Type B pancreatic cell (in vitro differentiated cells): ENCODE measurements at places on chromosomes 4 and X. TPM values are rescaled to one million over a fixed set of nuclear protein-coding genes. Genes with fewer than 3 reads are reported as not detected.

H2AZ1 gene
- total RNA-seq = 207 and 386 TPM in 2 replicates

GRCh38 chr4:38659346-38659745, 4.7 kb upstream of the KLF3 start:
- DNase-seq = no peak

- no peak for DNase-seq
Observed at GRCh38 chr4:128308986-128309385, 21.4 kb upstream of the PGRMC2 start.

DNA sequence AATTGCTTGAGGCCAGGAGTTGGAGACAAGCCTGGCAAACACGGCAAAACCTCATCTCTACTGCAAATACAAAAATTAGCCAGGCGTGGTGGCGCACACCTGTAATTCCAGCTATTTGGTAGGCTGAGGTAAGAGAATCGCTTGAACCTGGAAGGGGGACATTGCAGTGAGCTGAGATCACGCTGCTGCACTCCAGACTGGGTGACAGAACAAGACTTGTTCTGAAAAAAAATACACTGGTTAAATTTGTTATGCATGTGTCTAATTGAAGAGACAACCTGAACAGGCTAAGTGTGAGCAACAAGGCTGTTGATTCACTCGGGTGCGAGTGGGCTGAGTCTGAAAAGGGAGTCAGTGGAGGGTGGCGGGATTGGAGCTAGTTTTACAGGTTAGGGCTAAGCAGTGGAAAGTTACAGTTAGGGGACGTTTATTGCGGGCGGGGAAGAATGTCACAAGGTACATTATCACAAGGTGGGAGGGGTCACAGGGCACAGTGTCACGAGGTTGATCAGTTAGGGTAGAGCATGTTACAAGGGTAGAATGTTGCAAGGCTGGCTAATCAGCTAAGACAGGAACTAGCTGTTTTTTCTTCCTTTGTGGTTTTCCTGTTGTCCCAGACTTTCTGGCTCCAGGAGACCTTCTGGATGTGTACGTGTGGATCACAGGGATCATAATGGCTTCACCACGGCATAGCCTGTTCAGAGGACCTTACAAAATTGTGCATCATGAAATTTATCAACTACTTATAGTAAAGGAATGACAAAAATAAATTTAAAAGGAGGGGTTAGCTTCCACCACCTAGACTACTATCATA, 115.8 kb downstream of the NAA11 start:
- DNase-seq = no peak

CXCL11 gene
- total RNA-seq = not detected in 2 replicates

- no peak for DNase-seq
Observed at GRCh38 chr4:44071959-44072955, 376.4 kb downstream of the KCTD8 start.

DNA sequence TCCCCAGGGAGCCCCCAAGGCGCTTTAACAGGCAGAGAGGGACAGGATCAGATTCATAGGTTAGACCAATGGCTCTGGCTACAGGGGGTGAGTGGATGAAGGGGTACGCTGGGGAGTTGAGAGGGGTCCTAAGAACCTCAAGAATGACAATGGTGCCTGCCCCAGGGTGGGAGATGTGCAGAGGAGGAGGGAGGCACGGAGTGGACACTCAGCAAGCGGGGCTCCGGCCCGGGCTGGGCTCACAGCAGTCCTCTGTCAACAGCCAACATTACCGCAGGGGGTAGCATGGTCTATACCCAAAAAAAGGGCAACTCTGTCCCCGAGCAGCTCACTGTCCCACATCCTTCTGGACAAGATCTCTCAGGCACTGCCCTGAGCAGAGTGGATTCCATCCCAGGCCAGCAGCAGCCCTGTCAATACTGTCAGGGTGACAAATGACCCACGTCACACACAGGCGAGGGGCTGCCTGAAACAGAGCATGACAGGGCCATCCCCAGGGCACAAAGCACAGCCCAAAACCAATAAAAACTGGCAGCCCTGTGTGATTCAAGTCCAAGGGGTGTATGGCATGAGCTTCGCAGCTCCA, 47.7 kb upstream of the PPP2R2C start:
- no peak for DNase-seq

TMEM47 gene
- 5.8 and 23.6 TPM in 2 replicates for total RNA-seq

- no peak for DNase-seq
Observed at GRCh38 chr4:78876568-78877320, 62.5 kb downstream of the PAQR3 start.

DNA sequence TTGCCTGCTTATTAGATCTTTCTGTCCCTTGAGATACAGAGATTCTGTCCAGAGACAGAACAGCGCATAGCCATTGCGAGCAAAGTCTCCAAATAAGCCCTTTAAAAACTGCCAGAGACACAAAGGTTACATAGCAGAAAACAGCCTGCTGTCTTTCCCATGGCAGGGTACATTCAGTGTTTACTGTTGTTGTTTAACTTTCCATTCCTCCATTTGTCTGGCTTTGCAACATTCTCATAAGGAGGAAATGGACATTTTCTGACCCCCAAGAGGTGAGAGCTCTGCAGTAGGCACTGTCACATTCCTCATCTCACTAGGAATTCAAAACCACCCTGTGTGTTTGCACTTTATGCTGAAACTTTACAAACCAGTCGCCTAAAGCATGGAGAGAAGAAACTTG, 48.3 kb downstream of the PDE5A start:
- DNase-seq = no peak

GCNA gene
- total RNA-seq = 0.79 and 2.1 TPM in 2 replicates

DNA sequence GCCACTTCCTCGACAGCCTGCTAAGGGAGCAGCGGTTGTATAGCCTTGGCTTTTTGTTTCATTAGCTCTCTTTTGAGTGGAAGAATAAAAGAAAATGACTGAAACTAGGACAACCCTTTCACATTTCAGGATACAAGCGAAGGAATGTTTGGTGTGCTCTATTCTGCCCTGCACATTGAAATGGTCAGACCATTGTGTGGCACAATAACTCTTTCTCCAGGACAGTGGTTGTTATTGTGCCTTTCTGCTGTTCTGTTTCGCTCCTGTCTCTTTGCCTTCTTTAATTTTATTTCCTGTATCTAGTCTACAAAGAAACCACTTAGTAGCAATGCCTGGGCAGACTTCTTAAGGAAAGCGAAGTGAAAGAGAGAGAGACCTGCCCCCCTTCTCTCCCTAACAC, 473.7 kb downstream of the GBA3 start:
- DNase-seq = no peak

GRCh38 chrX:32483534-32484136, 727.7 kb downstream of the DMD start:
- no peak for DNase-seq

SPANXA2 gene
- total RNA-seq = not detected in 2 replicates

DNA sequence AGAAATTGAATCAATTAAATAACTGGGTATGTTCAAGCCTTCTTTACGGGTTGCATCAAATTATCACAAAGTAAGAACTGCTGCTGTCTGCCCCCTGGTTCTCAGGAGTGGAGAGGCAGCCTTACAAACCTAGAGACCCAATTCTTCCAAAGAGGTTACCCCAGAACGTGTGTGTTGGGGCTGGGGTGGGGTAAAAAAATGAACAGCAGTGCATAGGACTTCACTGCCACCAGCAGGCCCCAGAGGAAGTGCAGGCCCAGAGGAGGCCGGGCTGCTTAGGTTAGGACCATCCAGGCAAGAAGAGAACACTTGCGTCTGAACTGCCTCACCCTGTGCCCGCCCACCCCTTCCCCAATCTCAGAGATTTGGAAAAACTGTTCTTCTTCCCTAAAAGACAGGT, 1.5 kb upstream of the NWD2 start:
- DNase-seq = no peak

GRCh38 chrX:53261355-53261972, 19.9 kb downstream of the IQSEC2 start:
- DNase-seq = no peak

- no peak for DNase-seq
Observed at GRCh38 chrX:30781711-30782444, 107.2 kb downstream of the TAB3 start.

GRCh38 chrX:42119076-42119475, 195.7 kb upstream of the CASK start:
- no peak for DNase-seq

DNA sequence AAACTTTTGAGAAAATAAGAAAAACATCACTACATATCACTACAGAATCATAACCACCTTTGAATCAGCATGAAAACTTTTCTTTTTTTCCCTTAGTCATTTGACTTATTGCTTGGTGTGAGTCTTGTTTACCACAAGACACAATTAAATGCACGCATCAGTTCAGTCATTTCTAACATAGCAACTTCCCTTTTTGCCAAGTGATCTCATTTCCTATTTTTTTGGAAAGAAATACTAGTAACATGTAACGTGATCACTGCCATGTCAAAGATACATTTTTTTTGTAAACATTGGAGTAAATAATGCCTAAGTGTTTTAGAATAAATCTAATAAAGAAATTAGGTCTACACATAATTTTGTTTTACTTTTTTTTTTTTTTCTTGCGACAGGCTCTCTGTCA, 5.1 kb upstream of the CXCL8 start:
- no peak for DNase-seq

ASMT gene
- total RNA-seq = not detected in 2 replicates

- no peak for DNase-seq
Observed at GRCh38 chr4:140234697-140235060, 80.7 kb upstream of the MAML3 start.
